AG20443 (cell line): ENCODE measurements at places on chromosomes 5 and 9.
A peak's percentile ranks its signal among the peaks of the same experiment; 100 is the strongest.

GRCh38 chr5:100855295-100855694 is 47.8 kb downstream of the ST8SIA4 start:
- DNase-seq, result no peak

DNA sequence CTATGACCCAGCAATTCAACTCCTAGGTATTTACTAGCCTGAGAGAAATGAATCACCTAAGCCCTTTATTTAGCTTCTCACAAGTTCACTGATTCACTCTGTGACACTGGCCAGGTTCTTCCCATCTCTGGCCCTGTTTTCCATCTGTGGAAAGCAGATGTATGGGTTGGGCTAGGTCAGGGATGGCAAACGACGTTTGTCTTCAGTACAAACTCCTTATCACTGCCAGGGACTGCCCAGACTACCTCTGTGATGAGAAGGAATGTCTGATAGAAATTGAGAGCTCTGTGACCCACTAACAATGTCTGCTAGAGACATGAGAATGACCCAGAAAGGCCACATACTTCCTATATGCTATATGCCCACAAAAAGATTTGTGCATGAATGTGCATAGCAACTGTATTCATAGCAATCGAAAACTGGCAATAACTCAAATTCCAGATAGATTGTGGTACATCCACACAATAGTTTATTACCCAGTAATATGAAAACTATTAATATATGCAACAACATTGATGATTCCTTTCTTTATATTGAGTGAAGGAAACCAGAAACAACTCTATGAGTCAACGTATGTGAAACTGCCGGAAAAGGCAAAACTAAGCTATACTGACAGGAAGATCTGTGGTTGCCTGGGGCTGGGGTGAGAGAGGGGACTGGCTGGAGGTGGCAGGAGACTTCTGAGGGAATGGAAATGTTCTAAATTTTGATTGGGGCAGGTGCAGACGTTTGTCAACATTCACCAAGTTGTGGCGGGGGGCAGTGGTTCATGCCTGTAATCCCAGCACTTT is 32.0 kb upstream of the ADAM19 start:
- no peak for DNase-seq

DNA sequence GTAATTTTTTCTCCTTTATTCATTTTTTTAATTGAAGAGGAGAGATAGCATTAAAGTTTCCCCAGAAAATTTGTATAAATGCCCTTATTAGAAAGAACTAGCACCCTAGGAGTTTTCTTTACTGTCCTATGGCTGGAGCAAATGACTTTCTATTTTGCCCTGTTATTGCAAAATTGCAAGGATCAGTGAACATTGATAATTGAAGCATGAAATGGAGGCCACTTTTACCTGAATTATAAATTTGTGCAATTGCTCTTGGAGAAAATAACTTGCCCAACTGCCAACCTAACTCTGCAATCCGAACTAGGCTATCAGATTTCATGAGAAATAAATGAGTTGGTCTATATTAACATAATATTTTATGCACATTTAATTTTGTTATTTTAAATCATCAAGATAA is 111.9 kb downstream of the MTRR start:
- no peak for DNase-seq

DNA sequence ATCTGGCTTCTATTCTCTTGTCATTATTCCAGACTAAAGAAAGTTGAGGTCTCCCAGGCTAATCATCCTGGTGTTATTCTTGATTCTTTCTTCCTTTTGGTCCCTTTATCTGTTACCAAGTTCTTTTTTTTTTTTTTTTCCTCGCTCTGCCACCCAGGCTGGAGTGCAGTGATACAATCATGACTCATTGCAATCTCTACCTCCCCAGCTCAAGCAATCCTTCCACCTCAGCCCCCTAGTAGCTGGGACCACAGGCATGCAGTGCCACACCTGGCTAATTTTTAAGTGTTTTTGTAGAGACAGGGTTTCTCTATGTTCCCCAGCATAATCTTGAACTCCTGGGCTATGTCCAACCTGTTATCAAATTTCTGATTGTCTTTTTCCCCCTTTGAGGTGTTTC is 126.6 kb upstream of the DHFR start:
- no peak for DNase-seq

DNA sequence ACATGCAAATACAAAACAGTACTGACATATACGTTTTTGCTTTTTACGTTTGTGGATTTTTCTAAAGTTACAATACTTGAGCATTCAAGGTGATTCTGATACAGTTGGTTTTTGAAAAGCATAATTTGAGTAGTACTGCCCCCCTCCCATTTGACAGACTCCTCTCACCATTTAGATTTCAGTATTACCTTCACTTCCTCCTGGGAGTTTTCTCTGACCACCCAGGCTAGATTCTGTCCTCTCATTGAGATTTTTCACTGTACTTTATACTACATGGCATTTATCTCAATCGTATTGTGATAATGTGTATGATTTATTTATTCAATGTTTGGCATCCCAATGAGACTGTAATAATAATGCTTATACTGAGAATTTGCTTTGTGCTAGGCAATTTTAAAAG is 32.8 kb upstream of the SMAD5 start:
- DNase-seq, result no peak

GRCh38 chr5:177982072-177982727 is 13.8 kb downstream of the PROP1 start:
- DNase-seq, result peak; percentile 22

DNA sequence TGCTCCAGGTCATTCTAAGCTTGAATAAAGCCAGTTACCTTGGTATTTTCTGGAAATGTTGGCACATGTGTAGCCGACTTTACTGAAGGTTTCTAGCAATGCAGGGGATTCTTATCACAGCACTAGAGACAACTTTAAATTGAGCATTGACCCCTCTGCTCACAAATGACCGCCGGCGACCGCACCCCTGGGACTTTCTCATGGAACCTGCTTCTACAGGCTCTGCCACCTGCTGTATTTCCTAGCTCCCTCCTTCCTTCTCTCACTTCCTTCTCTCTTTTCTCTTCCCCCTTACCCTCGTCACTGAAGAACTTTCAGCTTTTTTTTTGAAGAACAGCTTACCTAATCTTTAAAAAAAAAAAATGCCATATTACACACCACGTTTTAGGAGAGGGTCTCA is 30.9 kb upstream of the DAB2 start:
- no peak for DNase-seq

- DNase-seq, result no peak
Measured at GRCh38 chr5:1312993-1313833, 18.3 kb upstream of the TERT start.
